Non-pigmented ciliary epithelial cell (primary cell): ENCODE measurements at places on chromosomes 5 and 9.

DNA sequence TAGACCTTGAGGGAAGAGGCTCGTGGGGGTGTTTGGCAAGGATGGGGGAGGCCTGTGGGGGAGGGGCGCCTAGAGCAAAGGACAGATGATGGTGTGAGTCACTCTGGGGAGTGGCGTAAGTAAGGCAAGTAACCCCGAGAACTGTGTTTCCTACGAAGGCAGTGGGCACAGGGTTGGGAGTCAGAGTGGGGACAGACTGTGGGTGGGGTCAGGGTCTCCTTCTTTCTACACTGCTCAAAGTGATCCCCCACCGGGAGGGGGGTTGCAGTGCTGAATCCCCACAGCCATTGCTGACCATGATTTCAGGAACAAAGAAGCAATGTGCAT, 136.8 kb downstream of the TENT4A start:
- DNase-seq, result no peak

GRCh38 chr5:131589510-131590348, 45.3 kb downstream of the RAPGEF6 start:
- DNase-seq, result peak; percentile 19

- no peak for DNase-seq
Measured at GRCh38 chr5:123921193-123921592, 409.2 kb downstream of the CSNK1G3 start.

- DNase-seq, result no peak
Measured at GRCh38 chr9:76561900-76562299, 102.9 kb downstream of the GCNT1 start.

DNA sequence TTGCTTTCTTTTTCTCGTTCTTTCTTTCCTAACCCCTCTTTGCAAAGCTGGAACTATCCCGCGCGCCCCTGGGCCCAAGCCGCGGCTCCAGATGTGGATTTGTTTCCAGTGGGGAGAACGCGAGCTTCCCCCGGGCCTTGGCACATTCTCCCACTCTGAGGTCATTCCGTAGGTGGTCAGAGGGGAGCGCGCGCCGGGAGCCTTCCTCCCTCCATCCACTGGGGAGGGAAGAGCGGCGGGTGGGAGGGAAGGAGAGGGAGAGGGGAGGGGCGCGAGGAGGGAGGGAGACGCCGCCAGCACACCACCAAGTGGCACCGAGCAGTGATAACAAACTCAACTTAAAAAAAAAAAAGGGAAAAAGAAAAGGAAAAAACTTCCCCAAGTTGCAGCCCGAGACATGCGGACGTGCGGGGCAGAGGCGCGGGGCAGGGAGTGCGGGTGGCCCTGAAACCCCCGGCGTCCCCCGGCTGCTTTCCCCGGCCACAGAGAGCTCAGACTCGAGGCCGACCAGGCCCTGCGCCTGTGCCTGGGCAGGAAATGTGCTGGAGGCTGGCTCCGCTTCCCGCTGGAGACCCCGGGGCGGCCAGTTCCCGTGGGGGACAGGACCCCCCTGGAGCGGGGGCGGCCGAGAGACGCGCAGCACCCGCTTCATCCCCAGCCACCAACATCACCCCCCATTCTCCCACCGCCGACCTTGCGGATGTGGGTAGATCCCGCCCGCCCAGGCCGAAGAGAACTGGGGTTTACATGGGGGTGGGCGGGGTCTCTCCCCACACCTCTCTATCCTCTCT, 3.1 kb downstream of the IER5L start:
- peak; percentile 63 for DNase-seq

DNA sequence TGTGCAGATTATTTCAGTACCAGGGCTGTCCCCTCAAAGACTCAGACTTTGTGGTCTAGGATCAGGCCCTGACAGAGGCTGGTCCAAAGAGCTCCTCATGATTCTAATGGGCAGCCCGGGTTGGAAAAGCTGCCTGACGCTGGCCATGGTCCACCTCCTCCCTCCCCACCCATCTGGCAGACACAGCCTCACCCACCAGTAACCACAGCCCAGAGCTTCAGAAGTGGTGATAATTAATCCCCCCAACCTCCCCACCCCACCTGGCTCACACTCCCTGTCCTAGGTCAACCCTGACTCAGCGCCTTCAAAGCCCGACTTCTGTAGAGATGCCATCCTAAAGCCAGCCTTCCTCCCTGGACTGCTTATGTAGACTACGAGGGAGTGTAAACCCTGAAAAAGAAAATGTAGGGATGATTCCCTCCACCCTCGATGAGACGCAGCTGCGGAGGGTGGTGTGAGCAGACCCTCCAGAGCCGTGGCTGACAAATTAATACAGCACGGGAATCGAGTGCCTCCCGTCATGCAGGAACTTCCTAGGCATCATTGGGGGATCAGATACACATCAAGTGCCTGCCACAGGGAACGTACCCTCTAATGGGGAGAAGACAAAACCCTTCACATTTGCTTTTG, 7.0 kb downstream of the UBE2QL1 start:
- no peak for DNase-seq

DNA sequence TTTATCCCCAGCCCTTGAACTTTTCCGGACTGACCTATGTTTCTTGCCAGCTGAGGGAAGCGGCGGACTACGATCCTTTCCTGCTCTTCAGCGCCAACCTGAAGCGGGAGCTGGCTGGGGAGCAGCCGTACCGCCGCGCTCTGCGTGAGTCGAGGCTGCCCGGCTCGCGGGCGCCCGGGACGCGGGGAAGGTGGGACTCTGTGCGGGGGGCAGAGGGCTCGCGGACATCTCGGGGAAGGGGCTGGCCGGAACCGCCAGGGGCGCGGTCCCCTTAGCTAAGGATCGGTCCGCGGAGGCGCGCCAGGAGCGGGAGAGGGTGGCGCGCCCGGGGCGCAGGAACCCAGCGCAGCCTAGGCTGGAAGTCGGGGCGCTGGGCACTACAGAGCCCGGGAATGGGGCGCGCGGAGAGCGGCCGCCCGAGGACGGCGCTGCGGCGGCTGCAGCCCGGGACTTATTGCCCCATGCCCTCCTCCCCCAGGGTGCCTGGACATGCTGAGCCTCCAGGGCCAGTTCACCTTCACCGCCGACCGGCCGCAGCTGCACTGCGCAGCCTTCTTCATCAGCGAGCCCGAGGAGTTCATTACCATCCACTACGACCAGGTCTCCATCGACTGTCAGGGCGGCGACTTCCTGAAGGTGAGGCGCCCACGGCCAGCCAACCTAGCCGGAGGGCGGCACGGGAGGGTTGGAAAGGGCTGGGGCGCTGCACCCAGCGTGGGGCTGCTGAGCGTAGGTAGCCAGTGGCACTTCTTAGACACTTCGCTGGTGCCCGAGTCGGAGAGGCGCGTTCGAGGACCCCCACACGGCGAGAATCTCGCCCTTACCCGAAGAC, 922 bp downstream of the CRHBP start:
- no peak for DNase-seq

GRCh38 chr5:134090522-134090921, 24.0 kb upstream of the TCF7 start:
- no peak for DNase-seq

DNA sequence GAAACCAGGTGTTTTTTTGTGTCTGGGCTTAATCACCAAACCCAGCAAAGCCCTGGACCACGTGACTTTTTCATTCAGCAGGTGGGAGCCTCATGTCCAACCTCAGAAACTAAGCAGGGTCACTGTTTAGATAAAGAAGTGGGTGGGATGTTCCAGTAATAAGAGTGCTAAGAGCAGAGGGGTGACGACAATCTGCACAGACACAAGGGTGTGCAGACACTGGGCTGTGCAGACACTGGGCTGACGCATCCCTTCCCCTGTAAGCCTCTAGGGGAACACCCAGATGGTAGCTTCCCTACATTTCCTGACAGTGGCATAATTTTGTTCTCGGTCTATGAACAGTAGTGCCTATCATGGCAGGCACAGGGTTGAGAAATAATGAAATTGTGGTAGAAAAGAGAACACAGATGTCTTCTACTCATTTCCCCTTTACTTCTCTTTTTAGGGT, 85.1 kb downstream of the SAXO1 start:
- no peak for DNase-seq

DNA sequence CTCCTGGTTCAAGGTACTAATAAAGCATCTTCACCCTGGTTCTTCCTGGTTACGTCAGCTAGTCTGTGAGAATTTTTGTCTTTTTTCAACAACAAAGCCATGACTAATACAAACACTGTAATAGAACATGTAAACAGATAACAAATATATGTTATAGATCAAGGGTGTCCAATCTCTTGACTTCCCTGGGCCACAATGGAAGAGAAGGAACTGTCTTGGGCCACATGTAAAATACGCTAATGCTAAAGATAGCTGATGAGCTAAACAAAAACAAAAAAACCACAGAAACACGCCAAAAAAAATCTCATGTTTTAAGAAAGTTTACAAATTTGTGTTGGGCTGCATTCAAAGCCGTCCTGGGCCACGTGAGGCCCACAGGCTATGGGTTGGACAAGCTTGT, 124.5 kb upstream of the GNA14 start:
- DNase-seq, result no peak

DNA sequence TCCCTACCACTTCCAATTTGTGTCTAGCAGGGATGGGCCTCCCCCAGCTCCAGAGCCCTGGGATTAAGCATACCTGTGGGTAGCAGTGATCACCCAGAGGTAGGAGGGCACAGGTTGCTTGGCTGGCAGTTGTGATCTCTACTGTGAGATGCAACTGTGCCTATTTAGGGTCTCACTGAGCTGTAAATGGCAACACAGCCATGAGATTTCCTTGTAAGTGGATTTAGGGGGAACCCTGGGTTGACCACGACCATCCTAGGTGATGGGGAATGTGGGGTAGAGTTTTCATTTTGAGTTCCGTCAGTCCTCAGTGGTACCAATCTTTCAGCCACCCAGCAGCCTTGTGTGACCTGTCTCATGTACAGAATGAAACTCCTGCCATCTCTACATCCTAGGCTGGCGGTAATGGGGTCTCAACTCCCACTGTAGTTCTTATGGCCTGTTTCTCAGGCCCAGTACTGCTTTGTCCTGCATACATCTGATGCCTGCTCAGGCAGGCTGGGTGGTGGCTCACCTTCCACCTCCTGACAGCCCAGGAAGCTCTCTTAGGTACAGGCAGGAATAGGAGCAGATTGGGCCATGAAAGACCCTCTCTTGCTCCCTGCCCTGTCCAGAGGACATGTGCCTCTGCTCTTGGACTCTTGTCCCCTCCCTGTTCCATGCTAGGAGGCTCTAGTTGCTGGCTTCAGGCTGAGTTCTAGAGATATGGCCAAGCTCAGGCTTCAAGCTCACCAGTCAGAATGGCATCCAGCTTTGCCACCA, 8.1 kb downstream of the HNRNPAB start:
- no peak for DNase-seq

GRCh38 chr9:75378036-75378435, 289.7 kb downstream of the OSTF1 start:
- peak; percentile 28 for DNase-seq

- no peak for DNase-seq
Measured at GRCh38 chr5:135108992-135109391, 75.0 kb upstream of the PITX1 start.

DNA sequence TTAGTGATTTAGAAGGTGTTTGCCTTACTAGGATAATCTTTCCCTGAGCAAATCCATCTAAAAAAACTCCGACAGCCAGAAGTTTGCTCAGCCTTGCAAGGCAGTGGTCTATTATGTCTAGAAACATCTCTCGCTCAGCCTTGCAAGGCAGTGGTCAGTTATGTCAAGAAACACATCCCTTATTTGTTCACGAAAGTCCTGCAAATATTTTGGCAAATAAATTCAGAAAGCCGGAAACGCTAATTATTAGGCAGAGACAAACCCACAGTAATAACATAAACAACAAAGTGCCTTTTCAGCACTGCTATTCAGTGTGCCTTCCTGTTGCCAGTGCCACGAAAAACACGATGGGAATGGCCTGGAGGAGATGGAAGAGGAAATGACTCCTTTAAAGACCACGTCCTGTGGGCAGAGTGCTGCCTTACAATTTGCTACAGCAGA, 184.5 kb downstream of the GNAQ start:
- DNase-seq, result no peak

DNA sequence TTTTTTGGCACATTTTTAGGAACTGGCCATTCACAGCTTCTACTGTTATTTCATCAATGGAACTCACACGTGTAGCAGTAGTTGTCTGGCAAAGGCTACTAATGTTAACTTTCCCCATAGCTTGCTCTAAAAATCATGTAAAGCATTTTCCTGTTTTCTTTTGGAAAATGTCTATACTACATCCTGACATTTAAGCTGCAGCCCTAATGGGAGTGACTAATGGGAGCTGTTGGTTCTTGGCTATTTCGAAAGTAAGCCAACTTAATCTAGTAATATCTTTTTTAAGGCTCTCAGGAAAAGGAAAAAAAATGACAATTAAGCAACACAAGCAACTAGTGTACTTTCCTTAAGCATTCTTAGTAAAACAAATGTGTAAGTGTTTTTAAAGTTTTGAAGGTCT, 169.2 kb downstream of the SLC12A2 start:
- no peak for DNase-seq

- no peak for DNase-seq
Measured at GRCh38 chr5:154296525-154297159, 106.1 kb downstream of the GALNT10 start.

- DNase-seq, result no peak
Measured at GRCh38 chr5:60535198-60535597, 164.8 kb downstream of the DEPDC1B start.

GRCh38 chr5:173581408-173582215, 34.8 kb downstream of the BOD1 start:
- DNase-seq, result no peak

DNA sequence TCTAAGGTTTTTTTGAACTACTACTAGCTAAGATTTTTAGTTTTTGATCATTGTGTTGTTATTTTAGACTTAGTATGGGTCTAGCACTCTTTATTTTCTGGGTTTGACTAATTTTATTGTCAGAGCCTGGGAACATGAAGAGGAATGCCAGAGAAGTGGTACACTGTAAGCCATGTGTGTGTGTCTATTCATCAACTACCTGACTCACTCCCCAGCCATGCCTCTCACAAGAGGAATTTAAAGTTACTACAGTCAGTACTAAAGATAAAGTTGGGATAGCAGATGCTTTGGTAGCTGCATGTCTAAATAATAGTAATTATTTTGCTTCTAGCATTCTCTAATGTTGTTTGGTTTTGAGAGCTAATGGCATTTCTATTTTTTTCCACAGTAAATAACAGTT, 264.8 kb downstream of the CSNK1G3 start:
- peak; percentile 71 for DNase-seq

DNA sequence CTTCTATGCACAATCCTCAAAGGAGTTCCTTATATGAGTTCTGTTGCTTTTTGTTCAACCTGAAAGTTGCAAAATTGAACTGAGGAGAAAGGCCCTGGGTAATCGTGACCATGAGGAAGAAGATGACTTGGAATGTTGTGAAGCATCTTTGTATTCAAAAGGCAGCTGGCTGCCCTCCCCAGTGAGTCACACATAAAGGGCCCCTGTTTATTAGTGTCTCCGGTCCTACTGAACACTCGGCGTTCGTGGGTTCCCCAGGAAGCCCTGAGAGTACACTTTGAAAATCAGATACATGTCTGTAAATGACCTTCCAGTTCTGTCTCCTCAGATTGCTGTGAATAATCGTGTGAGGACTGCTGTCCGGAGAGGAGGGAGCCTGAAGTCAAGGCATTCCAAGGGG, 73.6 kb downstream of the C9orf153 start:
- no peak for DNase-seq

GRCh38 chr9:113808391-113809358, 67.4 kb upstream of the ZNF618 start:
- peak; percentile 30 for DNase-seq

GRCh38 chr5:174900240-174900865, 176.0 kb downstream of the MSX2 start:
- no peak for DNase-seq
